ENCODE measurements at places on chromosomes 5 and 9.
A peak's percentile ranks its signal among the peaks of the same experiment; 100 is the strongest.

- DNase-seq, result no peak
Measured at GRCh38 chr9:21597284-21597683, 115.2 kb upstream of the IFNE start.

DNA sequence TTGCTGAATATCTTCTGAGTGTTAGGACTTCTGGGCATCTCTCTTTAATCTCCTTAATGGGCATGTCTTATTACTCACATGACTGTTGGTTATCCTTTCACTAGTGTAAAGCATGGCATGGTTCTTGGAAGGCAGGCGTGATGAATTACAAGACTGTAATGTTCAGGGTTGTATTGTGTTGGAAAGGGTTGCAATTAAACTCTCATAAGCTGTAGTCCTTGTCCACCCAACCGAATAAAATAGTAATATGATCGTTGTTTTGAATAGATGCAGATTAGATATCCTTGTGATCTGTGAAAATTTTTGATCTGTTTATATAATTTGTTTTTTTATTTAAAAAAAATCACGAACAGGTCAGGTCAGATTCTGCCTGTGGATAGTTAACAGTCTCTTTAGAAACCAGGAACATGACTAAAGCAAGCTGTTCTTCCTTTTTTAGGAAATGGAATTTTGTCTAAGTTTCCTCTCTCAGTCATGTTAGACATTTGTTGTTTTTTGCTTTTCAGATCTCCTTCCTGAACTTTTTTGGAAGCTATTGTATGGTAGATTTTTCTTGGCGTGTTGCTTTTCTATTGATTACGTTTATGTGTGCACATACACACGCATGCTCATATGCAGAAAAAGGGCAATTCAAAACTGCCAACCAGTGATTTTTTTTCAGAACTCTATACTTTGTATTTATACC is 121.8 kb downstream of the ARHGEF28 start:
- no peak for DNase-seq

DNA sequence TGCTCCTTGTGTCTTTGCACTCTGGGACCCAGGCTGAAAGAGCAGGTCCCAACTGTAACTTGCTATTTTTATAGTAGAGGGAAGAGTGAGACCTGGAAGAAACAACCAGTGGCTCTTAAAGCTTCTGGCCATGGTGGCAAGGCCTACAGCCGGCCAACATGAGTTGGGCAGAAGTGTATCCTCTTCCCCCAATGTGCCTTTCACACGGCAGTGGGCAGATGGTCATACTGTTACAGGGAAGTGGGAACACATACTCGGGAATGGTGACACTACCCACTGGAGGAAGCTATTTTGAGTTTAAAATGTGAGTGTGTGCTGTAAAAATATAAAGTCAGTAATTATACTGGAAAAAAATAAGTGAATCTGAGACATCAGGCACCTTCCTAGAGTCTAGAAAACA is 116.0 kb downstream of the MVB12B start:
- DNase-seq, result no peak

DNA sequence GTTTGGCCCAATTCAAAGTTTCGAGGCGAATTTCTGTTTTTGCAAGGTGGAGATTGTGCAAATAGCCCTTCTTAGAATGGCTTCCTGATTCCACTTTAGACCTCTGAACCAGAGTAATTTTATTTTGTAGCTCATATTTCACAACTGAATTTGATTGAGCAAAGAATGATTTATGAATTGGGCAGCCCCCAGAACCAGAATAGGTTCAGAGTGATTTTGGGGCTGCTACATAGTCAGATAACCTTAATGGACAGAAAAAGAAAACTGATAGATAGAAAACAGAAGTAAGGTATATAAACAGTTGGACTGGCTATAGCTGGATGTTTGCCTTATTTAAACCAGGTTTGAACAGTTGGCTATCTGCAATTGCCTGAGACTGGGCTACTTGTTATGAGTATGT is 156.6 kb downstream of the YIPF5 start:
- DNase-seq, result no peak

DNA sequence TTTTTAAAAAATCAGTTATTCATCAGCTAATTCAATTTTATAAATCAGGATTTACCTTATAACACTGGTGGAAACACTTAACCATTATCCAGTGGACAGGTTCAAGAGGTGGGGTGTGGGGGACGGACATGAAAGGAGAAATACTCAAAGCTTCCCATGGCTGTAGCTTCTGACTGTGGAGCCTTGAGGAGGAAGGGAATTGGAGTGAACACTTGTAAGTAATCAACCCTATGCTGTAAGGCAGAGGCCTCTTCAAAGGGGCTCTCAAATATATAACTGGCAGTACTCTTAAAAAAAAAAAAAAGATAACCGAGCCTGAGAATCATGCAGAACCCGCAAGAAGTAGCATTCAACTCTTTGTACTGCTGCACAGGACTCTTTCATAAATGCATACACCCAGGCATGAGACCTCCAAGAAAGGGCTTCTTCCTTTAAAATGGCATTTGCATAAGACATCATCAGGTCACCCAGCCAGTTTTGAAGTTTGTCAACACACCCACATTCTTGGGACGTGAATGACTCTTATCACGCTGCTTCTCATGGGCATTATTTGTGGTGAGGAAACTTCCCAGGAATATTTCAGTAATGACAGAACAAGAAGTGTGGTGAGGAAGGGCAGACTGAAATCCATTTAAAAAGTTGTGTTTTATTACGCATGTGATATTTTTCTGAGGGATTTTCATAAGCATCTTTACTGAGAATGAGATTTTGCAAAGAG is 8.1 kb downstream of the OSMR start:
- no peak for DNase-seq

DNA sequence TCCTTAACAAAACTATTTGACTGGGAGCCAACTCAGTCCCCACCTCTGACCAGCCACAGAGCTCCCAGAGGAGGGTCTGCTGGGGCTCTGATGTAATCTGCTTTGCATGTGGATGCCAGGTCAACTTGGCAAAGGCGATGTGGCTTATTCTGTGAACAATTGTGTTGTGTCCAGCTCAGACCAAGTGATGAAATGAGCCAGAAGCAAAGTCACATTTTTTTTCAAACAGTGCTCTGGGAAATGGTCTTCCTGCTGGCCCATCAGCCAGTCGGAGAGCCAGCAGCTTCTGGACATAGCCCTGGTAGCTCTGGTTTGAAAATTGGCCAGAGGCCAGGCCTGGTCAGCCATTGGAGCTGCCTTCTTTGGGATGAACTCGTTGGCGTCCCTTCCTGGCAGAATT is 86.5 kb downstream of the ANGPTL2 start:
- no peak for DNase-seq

GRCh38 chr5:139407517-139407916 is 3.6 kb upstream of the SPATA24 start:
- no peak for DNase-seq

- no peak for DNase-seq
Measured at GRCh38 chr5:1028481-1029281, 20.1 kb downstream of the NKD2 start.

- DNase-seq, result no peak
Measured at GRCh38 chr9:78769690-78770089, 472.8 kb downstream of the PSAT1 start.

DNA sequence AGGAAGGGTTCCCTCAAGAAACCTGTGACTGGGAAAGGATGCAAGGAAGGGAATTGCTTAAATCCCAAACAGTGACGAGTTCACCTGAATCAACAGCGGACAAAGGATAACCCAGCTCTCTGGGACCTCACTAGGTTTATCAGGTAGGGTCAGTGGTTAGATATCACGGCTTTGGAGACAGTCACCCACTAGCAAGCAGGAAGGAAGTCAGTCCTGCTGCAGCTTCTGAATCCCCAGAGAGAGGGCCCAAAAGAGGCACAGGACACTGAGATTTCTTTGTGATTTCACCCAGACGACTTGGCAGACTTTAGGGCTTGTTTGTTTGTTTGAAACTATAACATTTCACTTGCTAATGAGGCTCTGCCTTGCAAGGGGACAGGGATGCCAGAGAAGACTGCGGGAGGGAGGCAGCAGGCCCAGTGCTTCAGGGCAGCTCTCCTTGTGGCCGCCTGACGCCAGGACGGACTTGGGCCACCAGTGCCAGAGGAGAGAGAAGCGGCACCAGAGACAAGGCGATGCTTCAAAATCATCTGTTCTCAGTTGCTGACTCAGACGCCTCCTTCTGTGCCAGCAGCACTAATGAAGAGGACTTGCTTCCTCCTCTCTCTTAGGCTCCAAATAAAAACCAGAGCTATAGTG is 275.6 kb upstream of the SLC30A5 start:
- DNase-seq, result no peak

GRCh38 chr9:8096091-8096490 is 296.5 kb upstream of the DMAC1 start:
- no peak for DNase-seq

GRCh38 chr5:5781335-5781734 is 358.9 kb downstream of the ICE1 start:
- no peak for DNase-seq

DNA sequence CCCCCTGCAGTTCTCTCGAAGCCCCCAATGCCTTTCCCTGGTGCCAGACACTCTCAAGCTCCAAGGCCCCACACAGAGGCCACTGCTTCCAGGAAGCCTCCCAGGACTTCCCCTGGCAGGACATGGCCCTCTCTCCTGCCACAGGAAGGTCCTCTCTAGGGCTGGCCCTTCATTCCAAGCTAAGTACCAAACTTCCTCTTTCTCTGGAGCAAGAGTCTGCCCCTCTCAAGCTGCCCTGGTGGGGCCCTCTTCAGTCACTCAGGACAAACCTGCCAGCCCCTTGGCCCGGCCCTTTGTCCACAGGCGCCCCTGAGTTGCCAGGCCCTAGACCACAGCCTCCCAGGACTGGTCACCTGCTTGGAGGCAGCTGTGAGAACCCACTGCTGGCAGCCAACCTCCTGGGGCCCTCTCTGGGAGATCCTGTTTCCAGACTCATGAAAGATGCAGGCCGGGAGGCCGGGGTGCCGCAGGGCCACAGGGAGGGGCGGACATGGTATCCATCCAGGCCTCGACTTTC is 6.6 kb downstream of the NINJ1 start:
- no peak for DNase-seq

GRCh38 chr9:105245029-105245890 is 809 bp downstream of the SLC44A1 start:
- peak; percentile 23 for DNase-seq

DNA sequence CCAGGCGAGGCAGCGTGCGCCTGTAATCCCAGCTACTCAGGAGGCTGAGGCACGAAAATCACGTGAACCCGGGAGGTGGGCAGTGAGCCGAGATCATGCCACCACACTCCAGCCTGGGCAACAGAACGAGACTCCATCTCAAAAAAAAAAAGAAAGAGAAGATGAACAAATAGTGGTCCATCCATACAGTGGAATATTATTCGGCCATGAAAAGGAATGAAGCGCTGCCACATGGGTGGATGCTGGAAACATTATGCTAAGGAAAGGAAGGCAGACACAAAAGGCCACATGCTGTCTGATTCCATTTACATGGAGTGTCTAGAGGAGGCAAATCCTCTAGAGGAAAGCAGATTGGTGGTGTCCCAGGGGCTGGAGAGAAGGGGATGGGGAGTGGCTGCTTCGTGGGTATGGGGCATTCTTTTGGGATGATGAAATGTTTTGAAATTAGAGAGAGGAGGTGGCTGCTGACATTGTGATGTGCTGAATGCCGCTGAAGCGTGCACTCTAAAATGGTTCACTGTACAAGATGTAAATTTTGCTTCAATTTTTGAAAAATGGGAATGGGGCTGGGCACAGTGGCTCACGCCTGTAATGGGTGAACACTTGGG is 17.0 kb downstream of the PLPP7 start:
- no peak for DNase-seq

GRCh38 chr5:99248066-99248465 is 319.3 kb upstream of the CHD1 start:
- DNase-seq, result no peak

DNA sequence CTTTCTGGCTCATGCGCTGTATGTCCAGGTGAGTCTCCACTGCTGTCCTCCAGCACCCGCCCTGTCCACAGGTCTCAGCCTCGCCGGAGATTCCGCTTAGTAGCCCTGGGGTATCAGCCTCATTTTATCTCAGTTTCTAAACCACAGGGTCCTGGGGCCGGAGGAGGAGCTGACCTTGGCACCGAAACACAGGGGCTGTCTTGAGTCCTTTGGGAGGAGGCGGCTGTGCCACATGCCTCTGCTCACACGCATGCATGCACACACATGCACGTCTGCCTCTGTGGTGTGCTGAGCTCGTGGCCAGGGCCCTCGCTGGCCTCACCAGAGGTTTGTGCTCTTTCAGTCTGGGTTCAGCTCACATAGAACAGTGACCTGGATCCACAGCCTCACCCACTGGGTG is 23.3 kb downstream of the TRIP13 start:
- DNase-seq, result no peak

GRCh38 chr5:1913578-1913977 is 30.9 kb upstream of the IRX4 start:
- no peak for DNase-seq

GRCh38 chr9:116342061-116342460 is 188.5 kb downstream of the PAPPA start:
- no peak for DNase-seq

DNA sequence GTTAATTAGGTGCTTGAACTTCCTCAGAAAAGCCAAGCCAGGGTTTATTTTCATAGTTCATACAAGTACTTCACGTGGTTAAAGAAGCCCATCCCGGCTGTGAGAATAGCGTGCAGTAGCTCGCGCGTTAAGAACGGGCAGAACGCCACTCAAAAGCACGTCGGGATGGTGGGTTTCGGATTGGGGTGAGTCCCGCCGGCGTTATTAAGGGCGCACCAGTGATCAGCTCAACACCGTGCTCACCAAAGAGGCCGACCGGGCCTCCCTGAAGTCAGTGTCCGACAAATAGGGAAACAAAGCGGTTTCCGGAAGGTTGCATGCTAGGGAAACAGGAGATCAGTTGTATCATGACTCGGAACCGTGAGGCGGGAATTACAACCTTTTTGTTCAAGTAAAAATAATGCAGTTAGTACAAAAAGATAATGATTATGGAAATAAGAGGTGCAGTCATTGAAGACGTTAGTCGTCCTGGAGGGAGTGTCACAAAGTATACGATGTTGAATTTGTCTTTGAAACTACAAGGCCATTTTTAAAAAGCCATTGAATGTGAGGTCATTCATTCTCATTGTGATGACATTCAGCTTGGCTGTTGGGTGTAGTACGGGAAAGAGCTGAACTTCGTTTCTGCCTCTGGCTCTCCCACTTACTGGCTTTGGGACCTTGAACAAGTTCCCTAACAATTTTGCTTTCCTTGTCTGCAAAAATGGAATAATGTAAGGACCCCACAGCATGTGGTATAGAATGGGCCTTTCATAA is 992 bp downstream of the SETD9 start:
- no peak for DNase-seq

Data from neural crest cell (in vitro differentiated cells).